ENCODE measurements at places on chromosomes 7 and 10.

GRCh38 chr7:5477723-5478531 lies 54.3 kb upstream of the TNRC18 start:
- no peak for DNase-seq

DNA sequence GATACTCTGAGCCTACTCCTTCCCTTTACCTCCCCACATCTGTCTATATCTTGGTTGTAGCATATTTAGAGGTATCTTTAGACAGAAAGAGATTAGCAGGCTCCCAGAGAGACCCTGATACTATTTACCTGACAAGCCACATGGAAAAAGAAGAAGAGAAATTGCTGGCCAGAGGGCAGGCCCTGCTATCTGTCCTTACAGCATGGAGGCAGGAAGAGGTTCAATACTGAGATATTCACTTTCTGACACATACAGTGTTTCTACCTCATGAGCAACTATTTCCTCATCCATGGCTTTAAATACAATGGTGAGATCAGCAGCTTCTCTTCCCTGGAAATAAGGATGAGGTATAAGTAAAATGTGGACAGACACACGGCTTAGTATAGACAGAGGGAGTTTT lies 33.9 kb upstream of the TSPAN13 start:
- DNase-seq, result no peak

GRCh38 chr7:12722636-12723605 lies 35.5 kb downstream of the ARL4A start:
- DNase-seq, result no peak

- DNase-seq, result no peak
These were observed 4.1 kb upstream of the FUOM start for GRCh38 chr10:133361773-133362441.

DNA sequence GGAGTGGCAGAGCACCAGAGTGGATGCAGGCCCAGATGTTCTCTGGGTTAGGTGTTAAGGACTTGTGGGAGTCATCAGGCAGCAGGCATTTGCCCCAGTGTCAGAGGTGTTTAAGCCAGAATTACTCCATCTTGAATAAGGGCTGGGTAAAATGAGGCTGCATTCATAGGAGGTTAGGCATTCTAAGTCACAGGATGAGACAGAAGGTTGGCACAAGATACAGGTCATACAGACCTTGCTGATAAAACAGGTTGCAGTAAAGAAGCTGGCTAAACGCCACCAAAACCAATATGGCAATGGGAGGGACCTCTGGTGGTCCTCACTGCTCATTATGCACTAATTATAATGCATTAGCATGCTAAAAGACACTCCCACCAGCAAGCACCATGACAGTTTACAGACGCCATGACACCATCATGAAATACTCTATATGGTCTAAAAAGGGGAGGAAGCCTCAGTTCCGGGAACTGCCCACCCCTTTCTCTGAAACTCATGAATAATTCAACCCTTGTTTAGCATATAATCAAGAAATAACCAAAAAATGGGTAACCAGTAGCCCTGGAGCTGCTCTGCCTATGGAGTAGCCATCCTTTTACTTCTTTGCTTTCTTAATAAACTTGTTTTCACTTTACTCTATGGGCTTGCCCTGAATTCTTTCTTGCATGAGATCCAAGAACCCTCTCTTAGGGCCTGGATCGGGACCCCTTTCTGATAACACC lies 882 bp upstream of the LRRC61 start:
- DNase-seq, result no peak

DNA sequence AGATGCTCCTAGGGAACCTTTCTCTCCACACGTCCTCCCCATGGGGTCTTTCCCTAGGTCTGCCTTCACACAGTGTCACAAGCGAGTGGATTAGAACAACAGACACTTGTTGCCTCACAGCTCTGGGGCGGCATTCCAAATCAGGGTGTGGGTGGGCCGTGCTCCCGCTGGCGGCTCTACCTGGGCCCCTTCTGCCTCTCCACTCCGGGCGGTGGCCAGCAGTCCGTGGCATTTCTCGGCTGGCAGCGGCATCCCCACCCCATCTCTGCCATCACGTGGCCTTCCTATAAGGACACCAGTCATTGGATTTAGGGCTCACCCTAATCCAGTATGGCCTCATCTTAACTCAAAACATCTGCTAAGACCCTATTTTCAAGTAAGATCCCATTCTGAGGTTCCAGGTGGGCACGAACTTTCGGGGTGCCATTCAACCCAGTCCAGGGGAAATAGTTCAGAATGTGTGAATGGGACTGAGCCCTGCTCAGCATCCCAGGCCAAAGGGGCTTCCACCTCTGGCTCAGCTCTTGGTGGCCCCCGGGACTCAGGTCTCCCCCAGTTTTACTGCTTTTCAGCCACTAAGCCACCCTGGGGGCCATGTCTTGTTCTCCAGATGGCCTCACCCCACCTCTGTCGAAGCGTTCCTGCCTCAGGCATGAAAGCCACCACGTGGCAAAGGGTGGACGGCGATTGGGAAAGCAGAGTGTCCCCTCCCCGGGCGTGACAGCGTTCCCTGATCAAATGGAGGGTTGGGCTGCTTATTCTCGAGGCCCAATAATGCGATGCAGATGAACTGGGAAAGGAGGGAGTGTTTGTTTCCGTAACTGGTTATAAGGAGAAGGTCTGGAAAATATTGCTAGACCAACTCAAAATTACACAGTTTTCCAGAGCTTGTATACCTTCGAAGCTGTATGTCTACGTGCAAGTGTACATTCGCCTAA lies 350.0 kb downstream of the GLRX3 start:
- no peak for DNase-seq

DNA sequence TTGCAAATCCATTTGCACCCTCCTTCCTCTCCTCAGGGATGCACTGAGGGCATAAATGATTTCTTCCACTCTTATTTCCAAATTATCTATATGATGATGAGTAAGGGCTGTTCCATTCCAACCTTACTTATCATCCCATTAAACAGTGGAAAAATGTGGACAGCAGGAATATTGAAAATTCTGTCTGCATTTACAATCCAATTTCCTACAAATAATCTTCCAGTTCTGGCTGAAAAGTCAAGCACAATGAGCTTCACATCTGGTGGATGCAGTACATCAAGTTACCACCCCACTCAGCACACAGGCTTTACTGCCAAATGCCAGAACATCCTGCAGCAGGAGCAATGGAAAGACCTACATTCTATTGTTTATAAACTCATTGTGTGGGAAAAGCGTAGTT lies 345.0 kb upstream of the STEAP1 start:
- no peak for DNase-seq

DNA sequence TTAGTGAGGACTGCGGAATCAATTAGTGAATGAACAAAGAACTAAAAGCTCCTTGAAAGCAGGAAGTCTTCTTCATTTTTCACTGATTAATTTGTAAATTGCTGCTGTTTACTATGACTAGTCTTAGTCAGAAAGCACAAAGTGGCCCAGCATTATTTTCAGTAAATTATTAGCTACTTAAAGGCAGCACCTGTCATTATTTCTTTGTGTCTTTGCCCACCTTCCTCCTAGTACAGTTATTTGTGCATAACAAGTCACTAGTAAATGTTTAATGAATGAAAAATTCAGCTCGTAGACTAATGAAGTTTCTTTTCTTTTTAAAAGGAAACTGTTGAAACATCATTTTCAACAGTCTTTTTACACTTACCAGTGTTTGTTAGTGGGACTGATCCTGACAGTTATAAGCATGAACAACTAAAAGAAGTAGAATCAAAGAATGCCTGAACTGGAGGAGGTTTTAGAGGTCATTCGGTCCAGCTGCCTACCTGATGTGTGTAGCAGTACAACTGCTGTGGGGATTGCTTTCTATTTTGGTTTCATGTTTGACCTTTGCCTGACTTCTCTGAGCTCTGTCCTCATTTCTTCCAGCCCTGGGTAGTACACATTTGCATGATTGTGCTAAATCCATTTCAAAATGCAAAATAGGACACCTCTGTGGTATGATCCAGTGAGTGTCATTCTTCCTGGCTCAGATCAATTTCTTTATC lies 140.0 kb upstream of the PHYHIPL start:
- DNase-seq, result no peak

GRCh38 chr10:44362866-44363711 lies 21.8 kb downstream of the CXCL12 start:
- no peak for DNase-seq

GRCh38 chr7:158322616-158323530 lies 264.8 kb downstream of the PTPRN2 start:
- DNase-seq, result no peak

- DNase-seq, result no peak
These were observed 96.0 kb upstream of the POT1 start for GRCh38 chr7:125025620-125026019.

- DNase-seq, result no peak
These were observed 189.5 kb downstream of the DNAJB6 start for GRCh38 chr7:157526005-157526912.

DNA sequence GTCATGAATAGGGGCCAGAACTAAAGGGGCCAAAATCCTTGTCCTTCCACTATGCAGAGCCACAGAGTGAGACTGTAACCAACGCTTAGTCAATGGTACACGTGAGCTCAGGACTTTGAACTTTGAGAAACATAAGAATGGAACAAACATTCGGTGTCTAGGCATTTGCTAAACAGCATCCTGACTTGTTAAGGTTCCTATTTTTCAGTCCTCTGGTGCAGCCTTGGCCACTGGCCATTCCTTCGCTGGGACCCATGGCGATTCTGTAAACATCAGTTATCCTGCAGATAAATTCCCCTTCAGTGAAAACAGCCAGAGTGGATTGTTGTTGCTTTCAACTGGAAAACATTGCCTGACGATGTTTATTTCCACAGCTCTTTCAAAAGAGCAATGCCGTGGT lies 266.8 kb downstream of the SORCS1 start:
- DNase-seq, result no peak

- no peak for DNase-seq
These were observed 18.2 kb downstream of the CCDC6 start for GRCh38 chr10:59887972-59888640.

DNA sequence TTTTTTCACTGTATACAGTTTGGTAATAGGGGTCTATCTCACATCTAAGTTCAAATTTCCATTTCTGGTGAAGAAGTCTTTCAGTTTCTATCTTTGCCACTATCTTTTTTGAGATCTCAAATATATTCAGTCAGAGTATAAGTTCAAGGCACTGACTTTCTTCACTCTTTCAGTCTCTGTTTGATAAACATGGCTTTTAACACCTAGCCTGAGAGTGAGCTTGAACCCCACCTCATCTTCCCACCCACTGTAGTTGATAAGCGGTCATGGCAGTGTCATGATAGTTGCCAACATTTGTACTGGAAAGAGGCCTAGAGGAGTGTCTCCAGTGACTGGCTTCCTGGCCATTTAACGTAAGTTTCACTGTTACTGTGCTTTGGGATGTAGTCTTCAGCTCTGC lies 41.2 kb upstream of the AGR3 start:
- DNase-seq, result no peak

DNA sequence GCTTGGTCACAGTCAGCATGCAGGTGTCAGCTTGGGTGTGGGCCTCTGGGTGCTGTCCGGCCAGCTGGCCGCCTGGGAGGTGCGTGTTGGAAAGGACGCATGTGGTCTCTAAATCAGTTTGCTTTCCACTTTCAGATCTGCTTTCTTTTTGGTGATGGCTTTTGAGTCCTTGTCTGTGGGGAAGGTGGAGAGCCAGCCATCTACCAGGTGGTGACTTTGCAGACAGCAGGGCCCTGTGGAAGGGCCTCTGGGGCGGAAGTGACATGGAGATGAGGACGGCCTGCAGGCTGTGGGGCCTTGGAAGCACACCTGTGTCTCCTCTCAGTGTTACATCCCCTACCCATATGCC lies 59.4 kb downstream of the WDR37 start:
- DNase-seq, result peak; percentile 26

GRCh38 chr7:1024331-1024841 lies 20.0 kb upstream of the GPR146 start:
- DNase-seq, result no peak

- no peak for DNase-seq
These were observed 54.6 kb downstream of the CPVL start for GRCh38 chr7:29091715-29092114.

DNA sequence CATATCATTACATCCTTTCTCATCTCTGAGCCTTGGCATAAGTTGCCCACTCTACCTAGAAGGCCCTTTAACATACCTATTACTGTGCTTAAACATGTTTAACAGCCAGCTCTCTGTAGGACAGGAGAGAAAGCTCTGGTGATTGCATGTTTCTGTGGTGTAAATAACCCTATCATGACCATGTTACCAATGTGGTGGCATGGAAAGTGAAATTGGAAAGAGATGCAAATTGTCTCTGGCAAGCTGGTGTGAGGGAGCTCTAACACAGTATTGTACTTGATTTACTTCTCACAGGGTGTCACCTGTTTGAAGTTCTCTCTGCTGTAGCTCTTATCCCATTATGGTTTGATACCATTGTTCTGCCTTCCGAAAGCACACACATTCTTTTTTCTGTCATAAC lies 231.8 kb upstream of the DKK1 start:
- no peak for DNase-seq

- no peak for DNase-seq
These were observed 57.5 kb downstream of the HTR7 start for GRCh38 chr10:90800232-90800796.

DNA sequence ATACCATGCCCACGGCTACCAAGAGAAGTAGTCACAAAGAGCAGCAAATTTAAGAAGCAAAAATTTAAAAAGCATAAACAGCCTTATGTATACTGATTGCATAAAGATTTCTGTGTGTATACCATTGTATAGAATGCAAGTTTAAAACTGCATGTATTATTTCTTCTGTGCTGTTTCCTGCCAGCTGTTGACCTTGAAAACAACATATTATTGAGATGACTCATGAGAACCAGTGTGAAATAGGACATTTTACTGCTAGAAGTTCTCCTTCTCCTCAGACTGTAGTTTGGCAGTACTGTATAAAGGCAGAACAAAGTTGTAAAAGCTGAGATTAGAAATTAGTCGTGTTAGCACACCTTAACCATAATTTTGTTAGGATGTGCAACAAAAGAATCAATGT lies 42.3 kb upstream of the SGCE start:
- no peak for DNase-seq

DNA sequence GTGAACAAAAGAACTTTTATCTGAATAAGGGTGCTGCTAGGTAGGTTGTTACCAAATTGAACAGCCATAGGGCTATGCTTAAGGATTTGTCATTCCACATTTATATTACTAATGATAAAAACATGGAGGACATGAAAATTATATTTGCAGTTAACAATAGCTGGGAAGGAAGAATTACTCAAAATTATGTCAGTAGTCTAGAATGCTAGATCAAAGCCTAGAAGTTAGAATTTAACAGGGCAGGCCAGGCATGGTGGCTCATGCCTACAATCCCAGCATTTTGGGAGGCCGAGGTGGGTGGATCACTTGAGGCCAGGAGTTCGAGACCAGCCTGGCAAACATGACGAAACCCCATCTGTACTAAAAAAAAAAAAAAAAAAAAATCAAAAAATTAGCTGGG lies 9.4 kb downstream of the STK17A start:
- no peak for DNase-seq

DNA sequence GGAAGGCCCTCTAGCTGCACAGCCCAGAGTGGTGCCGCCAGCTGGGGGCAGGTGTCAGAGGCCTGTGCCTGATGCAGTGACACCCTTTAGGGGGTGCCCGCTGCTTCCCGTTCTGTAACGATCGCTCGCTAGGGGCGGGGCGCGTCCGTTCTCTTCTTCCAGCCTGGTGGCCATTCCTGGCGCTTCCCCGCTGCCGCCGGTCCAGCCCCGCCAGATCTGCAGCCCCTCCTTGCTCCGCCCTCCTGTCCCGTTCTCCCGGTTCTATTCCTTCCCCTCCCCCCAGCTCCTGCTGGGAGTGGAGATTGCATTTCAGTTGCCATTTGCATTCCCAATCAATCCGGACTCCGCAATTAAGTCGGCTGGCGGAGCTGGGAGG lies 39.2 kb downstream of the AGAP3 start:
- DNase-seq, result no peak
